ENCODE measurements at places on chromosomes 5 and 9. TPM values are rescaled to one million over a fixed set of nuclear protein-coding genes. Genes with fewer than 3 reads are reported as not detected.

LOX gene
- total RNA-seq = 100 TPM

DNA sequence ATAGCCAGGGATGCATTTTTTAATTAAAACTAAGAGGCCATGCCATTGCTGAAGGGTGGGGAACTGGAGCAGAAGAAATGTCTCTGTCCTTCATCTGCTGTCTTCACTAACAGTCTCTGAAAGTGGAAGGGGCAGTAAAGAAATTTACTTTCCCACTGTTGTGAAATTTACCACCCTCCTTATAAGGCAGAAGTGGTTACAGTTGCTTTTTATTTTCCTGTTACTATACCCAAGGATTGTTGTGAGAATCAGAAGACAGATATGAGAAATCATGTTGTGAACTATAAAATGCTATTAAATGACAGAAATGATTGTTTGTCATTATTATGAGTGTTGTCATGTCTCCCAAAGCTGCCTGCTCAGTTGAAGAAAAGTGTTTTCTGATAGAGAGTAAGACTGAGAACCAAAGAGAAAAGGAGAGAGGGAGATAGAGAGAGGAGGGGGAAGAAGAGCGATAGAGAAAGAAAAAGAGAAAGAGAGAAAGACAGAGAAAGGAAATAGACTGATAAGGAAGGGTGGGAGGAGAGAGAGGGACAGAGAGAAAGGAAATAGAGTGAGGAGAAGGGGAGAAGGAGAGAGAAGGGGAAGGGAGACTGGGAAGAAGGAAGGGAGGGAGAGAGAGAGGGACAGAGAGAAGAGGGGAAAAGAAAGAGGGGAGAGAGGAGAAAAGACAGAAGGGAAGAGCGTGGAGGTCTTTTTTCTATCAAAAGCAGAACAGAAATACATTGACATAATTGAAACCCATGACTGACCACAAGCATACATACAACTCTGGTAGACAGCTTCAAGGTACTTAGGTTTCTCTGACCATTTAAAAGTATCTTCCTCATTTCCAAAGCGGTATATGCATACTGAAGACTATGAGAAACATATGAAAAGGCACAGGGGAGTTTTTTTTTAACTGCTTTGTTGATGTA is 22.5 kb downstream of the SEC61B start:
- DNase-seq = no peak

CDHR2 gene
- total RNA-seq = under 0.01 TPM

GRCh38 chr5:83554686-83555085 is 83.1 kb downstream of the VCAN start:
- peak; percentile 12 for DNase-seq

FASTKD3 gene
- 13.7 TPM for total RNA-seq

HAPLN1 gene
- total RNA-seq = under 0.01 TPM

EPB41L4B gene
- 0.79 TPM for total RNA-seq

MRNIP gene
- total RNA-seq = 11.9 TPM

GRCh38 chr9:38359297-38359653 is 33.2 kb upstream of the ALDH1B1 start:
- no peak for DNase-seq

DNA sequence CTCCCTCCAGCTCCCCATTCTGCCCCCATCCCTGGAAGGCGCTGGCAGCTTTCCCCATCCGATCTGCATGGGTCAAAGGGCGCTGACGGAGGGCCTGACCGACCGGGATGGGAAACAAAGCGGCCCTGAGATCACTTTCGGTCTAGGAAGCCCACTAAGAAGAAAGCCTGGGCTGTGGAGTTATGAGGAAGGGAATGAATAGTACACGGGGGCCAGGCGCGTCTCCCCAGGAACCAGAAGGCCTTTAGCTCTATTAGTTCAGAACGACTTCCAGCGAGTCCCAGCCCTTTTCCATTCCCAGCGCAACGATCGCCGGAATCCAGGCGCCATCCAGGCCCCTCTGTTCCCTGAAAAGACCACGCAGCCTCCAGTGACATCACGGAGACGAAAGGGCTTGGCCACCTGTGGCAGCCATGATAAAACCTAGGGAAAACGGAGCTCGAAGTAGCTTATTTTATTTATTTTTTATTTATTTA is 70.1 kb upstream of the CCDC180 start:
- no peak for DNase-seq

SLC6A7 gene
- not detected for total RNA-seq

OR2Y1 gene
- total RNA-seq = not detected

DNA sequence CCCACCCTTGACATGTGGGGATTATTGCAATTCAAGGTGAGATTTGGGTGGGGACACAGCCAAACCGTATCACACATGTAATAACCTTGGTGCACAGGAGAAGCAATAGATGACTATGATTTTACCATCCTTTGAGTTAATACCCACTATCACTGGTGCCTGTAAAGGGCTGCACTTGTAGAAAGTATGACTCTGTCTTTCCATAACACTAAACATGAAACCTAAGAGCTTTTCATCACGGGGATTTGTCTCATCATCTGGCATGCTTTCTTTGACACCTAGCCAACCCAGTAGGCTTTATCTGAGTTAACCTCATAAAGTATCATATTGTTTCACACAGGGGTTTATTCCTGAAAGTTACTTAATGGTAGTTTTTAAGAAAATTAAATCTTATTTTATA is 188.9 kb upstream of the TNC start:
- no peak for DNase-seq

GADD45G gene
- total RNA-seq = not detected
